ENCODE measurements at places on chromosomes 4 and X. TPM values are rescaled to one million over a fixed set of nuclear protein-coding genes. Genes with fewer than 3 reads are reported as not detected.

TEX13B gene
- polyA plus RNA-seq = not detected

TREX2 gene
- polyA plus RNA-seq = 0.49 TPM

MUC7 gene
- not detected for polyA plus RNA-seq

DNAAF6 gene
- not detected for polyA plus RNA-seq

HELT gene
- polyA plus RNA-seq = not detected

DNA sequence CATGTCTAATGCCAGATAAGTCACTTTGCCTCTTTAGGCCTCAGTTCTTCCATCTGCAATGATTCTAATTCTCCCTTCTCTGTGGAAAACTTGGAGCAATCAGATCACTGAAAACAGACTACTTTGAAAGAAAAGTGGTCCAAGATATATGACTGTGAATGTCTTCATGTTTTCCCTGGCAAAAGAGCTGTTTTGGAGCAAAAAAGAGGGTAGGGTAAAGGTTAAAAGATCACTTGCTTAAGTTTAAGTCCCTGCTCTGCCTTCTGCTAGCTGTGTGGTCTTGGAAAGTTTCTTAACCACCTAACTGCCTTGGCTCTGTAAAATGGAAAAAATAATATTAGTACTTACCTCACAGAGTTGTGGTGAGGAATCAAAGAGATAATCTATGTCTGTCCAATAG is 140.3 kb upstream of the PAK3 start:
- DNase-seq = no peak

GRCh38 chr4:155854582-155855226 is 11.4 kb downstream of the ASIC5 start:
- DNase-seq = peak; percentile 4

- peak; percentile 77 for DNase-seq
Measured at GRCh38 chr4:126697748-126698147, 935.0 kb upstream of the INTU start.

- no peak for DNase-seq
Measured at GRCh38 chrX:104902070-104902469, 318.4 kb downstream of the TEX13A start.

DNA sequence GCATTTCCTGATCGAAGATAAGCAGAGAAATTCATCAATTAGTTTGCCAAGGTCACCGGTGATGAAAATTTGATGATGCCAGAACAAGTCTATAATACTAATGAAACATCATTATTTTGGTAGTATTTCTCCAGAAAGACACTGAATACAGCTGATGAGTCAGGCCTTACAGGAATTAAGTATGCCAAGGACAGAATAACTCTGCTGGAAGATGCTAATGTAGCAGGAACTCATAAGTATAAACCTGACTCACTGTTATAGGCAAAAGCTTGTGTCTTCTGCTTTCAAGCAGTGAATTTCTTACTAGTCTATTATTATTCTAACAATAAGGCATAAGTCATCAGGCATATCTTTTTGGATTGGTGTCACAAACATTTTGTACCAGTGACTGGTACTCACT is 1825.1 kb upstream of the IGFBP7 start:
- DNase-seq = no peak
